Astrocyte (in vitro differentiated cells and primary cell): ENCODE measurements at places on chromosomes 11 and 22. TPM values are rescaled to one million over a fixed set of nuclear protein-coding genes. Genes with fewer than 3 reads are reported as not detected.

GRCh38 chr22:26669060-26669481 lies 11.7 kb downstream of the MIAT start:
- DNase-seq, result no peak

DNA sequence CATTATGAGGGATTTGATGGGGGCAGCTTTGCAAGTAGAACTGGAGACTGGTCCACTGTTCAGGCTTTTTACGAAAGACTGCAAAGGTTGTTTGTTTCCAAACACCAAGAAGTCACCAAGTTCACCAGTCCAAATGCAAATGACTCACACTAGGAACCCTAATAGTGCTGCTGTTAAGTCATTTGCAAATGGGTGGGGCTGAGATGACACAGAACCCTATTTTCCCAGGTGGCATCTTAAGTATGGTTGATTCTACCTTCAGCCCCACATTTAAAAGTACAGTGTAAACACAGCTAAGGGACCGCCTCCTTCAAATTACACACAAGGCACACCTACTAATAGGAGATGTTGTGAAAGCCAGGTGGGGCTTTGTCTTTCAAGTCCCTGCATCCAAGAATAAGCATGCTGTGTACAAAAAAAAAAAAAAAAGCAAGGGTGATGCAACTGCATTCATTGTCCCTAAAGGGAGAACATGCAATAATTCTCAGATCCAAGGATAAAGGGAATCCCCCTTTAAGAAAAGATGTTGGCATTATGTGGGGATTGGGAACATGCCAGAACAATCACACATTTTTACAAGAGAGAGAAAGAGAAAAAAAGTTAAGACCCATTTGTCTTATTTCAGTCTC lies 27.3 kb downstream of the BDNF start:
- no peak for DNase-seq

DNA sequence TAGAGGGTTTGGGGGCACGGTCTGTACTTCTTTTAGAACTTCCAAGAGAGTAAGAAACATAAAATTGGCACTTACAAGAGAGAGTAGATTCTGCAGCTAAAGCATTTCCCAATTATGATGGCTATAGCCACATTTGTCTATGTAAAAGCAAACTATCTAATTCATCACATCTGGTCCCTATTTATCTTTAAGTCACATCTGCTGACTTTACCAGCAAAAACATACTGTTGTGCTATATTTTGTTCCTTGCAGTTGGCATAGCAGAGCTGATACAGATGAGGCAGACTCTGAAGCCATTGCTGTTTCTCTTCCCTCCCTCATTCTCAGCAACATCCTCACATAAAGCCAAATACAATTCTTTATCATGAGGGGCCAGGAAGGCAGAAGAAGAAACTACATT lies 1533.5 kb upstream of the RAG2 start:
- no peak for DNase-seq

DNA sequence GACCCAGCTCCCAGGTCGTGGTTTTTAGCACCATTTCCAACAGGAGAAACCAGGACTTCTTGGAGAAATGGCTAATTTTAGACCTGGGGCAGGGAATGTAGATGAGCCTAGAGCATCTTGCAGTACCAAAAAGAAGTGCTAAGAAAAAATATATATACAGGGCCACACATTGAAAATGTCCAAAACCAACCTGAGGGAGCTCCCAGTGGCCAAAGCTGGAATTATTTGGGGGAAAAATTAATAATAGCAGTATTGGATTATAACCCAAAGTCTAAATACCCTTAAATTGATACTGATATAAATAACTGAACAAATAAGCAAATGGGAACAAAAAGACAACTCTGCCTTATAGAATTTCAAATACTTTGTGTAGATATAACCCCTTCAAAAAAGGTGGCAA lies 108.0 kb downstream of the PARVA start:
- DNase-seq, result no peak

GRCh38 chr11:37613031-37613430 lies 1015.0 kb upstream of the RAG2 start:
- DNase-seq, result no peak

GRCh38 chr11:1927026-1927847 lies 7.7 kb downstream of the TNNT3 start:
- DNase-seq, result no peak

DNA sequence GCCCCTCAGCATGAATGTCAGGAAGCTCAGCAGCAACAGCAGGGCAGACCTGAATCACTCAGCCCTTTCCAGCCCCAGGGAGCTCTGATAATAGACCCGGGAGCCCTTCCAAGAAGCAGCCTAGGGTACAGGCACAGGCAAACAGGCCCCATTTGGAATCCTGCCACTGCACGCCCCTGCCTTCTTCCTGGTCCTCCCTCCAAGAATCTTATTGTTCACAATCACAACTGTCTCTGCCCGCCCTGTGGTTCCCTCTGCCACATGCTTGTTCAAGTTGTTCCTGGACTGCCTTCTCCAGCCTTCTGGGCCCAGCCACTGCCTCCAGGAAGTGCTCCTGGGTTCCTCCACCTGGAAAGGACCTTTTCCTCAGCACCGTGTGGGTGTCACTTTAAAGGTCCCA lies 54.6 kb downstream of the LRRC32 start:
- peak; percentile 45 for DNase-seq

Gene APOL6
- total RNA-seq, result 5.9 and 7.6 TPM in 2 replicates
